ENCODE measurements at places on chromosomes 1 and 21. TPM values are rescaled to one million over a fixed set of nuclear protein-coding genes. Genes with fewer than 3 reads are reported as not detected.

DNA sequence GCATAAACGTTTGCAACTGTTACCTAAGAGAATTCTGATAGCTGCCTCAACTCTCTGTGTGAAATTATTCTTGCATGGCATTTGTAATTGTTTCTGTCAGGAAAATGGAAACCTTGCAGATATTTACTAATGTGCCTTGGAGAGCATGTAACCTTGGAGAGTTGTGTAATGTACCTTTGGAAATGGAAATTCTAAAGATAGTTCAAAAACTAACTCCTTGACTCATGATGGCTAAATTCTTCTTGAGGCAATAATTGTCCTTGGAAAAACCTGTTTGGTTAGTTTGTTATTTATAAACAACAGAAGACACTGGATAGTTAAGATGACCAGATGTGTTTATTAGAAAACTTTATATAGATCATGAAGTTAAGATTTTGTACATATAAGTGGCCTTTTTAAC, 1033.8 kb downstream of the PLA2G4A start:
- H3K4me1 ChIP-seq, result no peaks in the 10 kb centered on the region
- no peak overlapping the region for H3K27ac ChIP-seq
- H3K27me3 ChIP-seq, result no peaks in the 10 kb centered on the region
- no peak overlapping the region for H3K4me3 ChIP-seq
- no peaks in the 10 kb centered on the region for H3K36me3 ChIP-seq
- no peak for DNase-seq

GRCh38 chr1:194717941-194718340, 1531.5 kb upstream of the B3GALT2 start:
- DNase-seq, result no peak
- no peaks in the 10 kb centered on the region for H3K27me3 ChIP-seq
- H3K27ac ChIP-seq, result no peak overlapping the region
- no peaks in the 10 kb centered on the region for H3K36me3 ChIP-seq

- H3K4me1 ChIP-seq, result no peaks in the 10 kb centered on the region
- H3K36me3 ChIP-seq, result no peaks in the 10 kb centered on the region
- no peak overlapping the region for H3K27ac ChIP-seq
- no peak overlapping the region for H3K4me3 ChIP-seq
- no peaks in the 10 kb centered on the region for H3K27me3 ChIP-seq
These were observed 195.8 kb upstream of the PKN2 start for GRCh38 chr1:88488237-88488636.

DNA sequence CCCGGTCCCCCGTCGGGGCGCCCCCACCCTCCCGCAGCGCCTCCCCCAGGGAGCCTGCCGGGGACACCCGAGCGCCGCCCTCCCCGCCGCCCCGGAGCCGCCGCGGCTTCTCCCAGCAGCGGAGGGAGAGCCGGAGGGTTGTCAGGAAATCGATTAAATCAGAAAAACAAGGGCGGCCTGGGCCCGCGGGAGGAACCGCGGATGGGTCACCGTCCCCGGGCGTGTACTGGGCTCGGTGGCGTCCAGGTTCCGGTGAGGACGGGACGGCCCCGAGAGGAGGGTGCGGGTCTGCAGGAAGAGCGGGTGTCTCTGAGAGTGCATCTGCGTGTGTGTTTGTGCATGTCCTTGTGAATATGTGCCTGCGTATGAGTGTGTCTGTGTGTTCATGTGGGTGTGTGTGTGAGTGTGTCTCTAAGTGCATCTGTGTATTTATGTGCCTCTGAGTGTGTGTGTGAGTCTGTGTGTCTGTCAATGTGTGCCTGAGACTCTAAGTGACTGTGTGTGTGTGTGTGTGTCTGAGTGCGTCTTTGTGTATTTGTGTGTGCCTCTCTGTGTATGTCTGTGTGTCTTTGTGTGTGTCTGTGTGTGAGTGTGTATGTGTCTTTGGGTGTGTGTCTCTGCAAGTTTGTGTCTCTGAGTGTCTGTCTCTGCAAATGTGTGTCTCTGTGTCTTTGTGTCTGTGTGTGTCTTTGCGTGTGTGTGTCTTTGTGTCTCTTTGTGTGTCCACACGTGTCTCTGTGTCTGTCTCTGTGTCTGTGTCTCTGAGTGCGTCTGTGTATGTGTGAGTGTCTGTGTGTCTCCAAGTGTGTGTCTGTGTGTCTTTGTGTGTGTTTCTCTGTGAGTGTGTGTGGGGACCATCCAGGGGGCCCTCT, 1.1 kb downstream of the SPSB1 start:
- H3K27me3 ChIP-seq, result peaks cover 29% of the 10 kb centered on the region
- peak overlapping the region; percentile 48 for H3K4me3 ChIP-seq
- H3K27ac ChIP-seq, result peak overlapping the region; percentile 35
- peaks cover 31% of the 10 kb centered on the region for H3K4me1 ChIP-seq
- peak; percentile 54 for DNase-seq

The PDZK1 gene
- total RNA-seq, result 0.40 TPM

The CFHR1 gene
- total RNA-seq, result 0.53 TPM
